ENCODE measurements at places on chromosomes 13 and 19.

DNA sequence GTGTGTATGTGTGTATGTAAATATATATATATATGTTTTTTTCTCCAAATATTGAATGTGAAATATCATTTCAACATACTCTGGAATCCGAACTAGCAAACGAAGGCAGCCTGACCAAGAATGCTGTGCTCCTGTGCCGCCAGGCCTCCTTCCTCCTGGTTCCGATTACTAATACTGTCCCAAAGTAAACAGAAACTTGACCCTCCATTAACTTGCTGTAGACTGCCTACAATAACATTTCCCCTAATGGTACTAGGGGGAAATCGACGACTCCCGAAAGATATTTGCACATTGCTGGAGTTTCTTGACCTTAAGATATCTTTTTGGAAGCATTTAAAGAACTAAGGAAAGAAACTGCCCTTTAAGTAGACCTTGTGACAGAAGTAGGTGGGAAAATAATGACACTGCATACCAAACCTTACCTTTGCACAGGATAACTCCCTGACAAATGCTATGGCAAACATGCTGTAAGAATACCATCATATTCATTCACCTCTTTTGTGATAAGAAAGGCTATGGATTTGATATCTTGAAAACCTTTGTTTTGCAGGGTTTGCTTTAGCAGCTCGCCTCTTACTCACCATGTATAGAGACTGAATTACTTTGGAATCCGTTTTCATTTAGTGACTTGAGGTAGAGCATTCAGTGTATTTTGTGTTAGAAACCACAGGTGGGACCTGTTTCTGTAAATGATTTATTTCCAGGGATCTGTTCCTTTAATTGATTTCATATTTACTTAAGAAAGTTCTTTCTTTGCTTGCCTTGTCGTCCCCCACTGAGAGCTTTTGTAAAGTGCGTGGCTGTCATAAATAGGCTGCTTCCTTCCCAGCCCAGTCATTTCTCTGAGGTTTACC lies 80.1 kb downstream of the KLF5 start:
- no peak for DNase-seq

- DNase-seq = no peak
Measured at GRCh38 chr13:26007261-26008125, 44.3 kb downstream of the SHISA2 start.

GRCh38 chr13:22235285-22235949 lies 564.5 kb downstream of the FGF9 start:
- peak; percentile 30 for DNase-seq

DNA sequence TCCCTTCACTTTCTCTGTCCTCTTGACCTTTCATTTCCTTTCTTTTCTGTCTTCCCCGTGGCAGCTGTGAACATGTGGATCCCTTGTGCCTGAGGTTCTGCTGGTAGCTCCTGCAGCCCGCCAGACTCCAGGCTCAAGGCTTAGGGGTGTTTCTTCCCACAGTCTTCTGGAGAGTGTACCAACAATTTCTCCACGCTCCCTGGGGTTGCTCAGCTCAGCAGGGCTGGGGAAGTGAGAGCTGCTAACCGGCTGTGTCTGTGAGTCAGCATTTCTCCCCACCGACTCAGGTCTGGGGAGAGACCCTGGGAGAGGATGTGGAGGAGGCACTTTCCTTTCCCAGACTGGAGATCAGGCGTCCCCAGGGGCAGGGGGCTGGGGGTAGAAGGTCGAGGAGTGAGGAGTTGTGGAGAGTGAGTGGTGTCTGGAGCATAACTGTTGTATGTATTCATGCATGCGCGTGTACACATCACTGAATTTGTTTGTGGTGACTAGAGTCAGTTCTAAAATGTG lies 193.6 kb downstream of the KCNRG start:
- DNase-seq = no peak

DNA sequence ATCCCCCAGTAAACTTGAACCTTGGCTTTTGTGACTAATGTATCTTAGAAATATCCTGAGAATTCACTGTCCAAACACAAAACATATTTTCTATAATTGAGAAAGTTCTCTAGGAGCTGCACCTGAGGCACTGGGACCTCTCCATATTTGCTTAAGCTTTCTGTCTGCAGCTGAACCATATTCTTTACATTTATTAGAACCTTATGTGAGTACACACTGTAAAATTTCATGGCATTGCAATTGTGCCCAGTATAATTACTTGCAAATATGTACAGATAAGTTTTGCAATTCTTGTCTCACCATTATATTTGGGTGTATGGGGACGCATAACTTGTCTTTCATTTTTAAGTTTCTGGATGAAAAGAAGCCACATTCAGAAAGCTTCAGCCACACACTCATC lies 280.7 kb upstream of the KLHL1 start:
- DNase-seq = no peak

GRCh38 chr13:44508562-44509077 lies 67.5 kb downstream of the TSC22D1 start:
- no peak for DNase-seq

- DNase-seq = no peak
Measured at GRCh38 chr13:48930918-48931317, 44.8 kb upstream of the FNDC3A start.

DNA sequence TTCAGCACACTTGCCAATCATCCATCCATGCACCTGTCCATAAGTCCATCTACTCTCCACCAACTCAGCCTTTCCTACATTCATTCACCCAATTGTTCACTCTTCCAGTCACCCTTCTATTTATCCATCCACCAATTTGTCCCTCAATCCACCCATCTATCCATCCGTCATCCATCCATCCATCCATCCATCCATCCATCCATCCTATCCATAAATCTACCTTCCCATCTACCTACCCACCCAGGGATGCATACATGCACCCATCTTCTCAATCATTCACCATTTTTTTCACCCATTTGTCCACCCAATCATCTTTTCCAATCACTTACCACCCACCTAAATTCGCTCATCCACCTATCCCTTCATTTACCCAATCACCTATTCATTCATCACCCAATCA lies 14.6 kb upstream of the CEACAM20 start:
- no peak for DNase-seq

DNA sequence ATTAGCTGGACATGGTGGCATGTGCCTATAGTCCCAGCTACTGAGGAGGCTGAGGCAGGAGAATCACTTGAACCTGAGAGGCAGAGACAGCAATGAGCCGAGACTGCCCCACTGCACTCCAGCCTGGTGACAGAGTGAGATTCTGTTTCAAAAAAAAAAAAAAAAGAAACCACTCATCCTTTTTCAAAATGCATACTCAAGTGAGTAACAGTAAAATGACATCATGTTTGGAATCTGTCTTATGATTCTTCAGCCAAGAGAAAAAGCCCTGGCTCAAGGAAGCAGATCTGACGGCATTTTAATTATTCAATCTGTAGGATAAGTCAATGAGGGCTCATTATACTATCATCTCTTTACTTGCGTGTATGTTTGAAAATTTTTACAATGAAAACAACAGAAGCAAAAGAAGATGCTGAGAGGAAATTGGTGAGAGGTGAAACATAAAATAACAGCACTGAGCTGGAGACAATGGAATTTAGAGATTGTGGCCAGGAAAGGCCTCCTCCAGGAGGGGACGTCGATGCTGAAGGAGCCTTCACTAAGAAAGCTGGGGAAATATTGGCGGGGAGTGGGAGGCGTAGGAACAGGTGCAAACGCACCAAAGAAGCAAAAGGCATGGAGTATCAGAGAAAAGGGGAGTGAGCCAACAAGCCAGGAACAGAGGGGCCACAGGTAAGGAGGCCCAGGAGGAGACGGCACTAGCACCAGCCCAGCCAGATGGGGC lies 12.9 kb upstream of the CCNE1 start:
- peak; percentile 54 for DNase-seq
